NCI-H446 treated with DMSO at 0.1 percent for 48 hours (cell line): ENCODE measurements at places on chromosomes 5 and 9.

DNA sequence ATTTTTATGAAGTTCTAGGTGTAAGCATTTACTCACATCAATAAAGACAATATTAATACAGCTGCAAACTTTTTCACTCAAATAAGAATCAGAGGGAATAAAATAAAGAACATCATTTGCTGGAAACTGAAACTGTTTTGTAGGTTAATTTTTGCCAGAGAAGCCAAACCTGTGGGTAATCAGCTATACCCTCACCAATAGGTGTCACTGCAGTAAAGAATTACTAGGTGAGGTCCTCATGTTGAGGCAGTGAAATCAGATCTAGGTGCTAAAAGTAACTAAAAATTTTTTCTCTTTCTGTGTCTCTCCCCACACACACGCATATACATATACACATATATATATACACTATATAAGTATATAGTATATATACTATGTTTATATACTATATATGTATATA, 1016.3 kb upstream of the SEMA6A start:
- DNase-seq = no peak

- DNase-seq = no peak
Observed at GRCh38 chr5:1000329-1000728, 8.3 kb upstream of the NKD2 start.

DNA sequence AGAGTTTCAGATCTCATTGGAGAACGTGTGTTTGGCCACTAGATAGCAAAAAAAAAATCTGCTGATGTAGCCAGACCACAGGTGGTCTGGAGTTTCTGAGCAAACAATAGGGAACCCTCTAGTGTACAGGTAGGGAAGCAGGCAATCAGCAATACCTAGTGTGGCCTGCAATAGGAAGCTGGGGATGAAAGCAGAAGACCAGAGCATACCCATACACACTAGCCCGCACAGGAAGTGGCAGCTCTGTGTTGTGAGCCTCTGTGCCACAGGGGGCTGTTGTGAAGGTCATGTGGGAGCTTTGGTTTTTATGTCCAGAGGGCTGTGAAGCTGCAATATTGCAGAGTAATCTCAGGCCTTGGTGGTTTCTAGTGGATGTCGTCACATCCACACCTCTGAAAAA, 81.2 kb downstream of the MTAP start:
- no peak for DNase-seq

GRCh38 chr5:115398719-115399118, 102.3 kb upstream of the CCDC112 start:
- DNase-seq = no peak

- DNase-seq = no peak
Observed at GRCh38 chr5:17235731-17236330, 18.4 kb downstream of the BASP1 start.
